Breast epithelium (tissue), 4 donors: ENCODE measurements at places on chromosomes 11 and 22.

DNA sequence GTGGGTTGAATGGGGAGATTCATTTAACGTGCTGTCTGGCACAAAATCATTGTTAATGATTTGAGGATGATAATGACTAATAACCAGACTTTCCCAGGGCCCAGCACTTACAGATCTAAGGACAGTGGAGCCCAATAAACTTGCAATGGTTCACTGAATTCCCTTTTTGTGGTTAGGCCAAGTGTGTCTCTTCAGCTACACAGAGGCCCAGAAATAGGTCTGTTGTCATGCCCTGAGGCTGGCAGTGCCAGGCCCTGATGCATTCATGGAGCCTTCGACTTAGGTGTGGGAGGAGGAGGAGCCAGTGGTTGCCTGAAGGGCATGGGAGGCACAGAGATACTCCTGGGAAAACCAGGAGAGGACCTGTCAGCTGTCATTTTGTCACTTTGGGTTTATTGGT lies 56.1 kb downstream of the KIAA1671 start:
- DNase-seq = no peak

GRCh38 chr11:122359081-122359571 lies 243.1 kb upstream of the BLID start:
- DNase-seq = no peak

DNA sequence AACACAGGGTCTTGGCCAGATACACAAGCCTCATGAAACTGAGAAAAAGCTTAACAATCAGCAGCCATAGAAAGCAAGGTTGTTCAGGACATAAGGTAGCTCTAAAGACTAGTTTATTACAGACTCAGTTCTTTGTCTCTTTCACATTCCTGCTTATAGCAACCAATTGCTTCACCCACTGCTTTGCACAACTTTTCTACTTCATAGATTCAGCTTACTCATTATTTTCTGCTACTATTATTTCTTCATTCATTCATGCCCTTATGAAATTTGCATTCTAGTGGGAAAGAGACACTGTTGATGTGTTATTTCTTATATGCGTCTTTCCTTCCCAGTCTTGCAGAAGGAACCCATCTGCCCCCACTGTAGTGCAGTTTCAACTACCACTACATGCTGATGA lies 4.7 kb downstream of the CCDC34 start:
- no peak for DNase-seq

- DNase-seq = no peak
Measured at GRCh38 chr22:23815541-23816155, 23.2 kb downstream of the DERL3 start.

DNA sequence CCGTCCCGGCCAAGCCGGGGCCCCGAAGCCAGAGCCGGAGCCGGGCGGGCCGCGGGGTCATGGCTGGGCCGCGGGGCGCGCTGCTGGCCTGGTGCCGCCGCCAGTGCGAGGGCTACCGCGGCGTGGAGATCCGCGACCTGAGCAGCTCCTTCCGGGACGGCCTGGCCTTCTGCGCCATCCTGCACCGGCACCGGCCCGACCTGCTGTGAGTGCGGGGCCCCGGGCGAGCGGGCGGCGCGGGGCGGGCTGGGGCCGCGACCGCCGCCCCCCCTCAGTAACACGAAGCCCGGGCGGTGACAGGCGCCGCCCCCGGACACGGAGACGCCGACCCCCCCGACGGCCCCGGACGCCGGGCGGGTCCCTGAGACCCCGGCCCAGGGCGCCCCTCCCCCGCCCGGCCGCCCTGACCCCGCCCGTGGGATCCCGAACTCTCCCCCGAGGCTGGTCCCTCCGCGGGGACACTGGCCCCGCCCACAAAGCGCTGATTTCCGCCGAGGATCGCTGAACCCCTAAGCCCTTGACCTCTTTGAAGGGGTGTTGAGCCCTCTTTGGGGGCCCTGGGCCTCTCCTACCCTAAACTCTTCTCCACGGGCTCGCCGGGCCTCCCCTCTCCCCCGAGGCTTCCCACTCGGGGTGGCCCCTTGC lies 389 bp downstream of the MICALL1 start:
- no peak for DNase-seq

GRCh38 chr11:119153049-119153818 lies 4.4 kb downstream of the ABCG4 start:
- DNase-seq = no peak

GRCh38 chr22:19871023-19871844 lies 16.6 kb upstream of the GNB1L start:
- DNase-seq = no peak

GRCh38 chr11:102318469-102318868 lies 1.2 kb downstream of the BIRC3 start:
- no peak for DNase-seq

- DNase-seq = no peak
Measured at GRCh38 chr11:58965246-58965985, 26.1 kb downstream of the GLYATL1 start.

DNA sequence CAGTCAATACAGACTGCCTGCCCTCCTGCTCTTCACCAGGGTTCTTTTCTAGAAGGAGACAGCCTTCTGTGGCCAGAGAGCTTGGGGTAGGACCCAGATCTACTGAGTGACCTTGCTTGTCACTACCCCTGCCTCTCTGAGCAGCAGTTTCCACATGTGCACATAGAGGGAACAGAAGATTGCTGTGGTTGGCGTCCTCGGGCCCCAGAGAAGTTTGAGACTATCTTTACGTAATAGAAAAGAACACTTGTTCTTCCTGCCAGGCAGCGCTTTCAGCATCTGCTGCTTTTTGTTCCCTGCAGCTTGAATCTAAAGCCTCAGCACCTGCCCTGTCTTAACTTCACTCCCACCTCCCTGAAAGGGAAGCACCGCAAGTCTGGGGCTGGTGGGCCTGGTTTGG lies 1.9 kb upstream of the FKBP2 start:
- DNase-seq = no peak

DNA sequence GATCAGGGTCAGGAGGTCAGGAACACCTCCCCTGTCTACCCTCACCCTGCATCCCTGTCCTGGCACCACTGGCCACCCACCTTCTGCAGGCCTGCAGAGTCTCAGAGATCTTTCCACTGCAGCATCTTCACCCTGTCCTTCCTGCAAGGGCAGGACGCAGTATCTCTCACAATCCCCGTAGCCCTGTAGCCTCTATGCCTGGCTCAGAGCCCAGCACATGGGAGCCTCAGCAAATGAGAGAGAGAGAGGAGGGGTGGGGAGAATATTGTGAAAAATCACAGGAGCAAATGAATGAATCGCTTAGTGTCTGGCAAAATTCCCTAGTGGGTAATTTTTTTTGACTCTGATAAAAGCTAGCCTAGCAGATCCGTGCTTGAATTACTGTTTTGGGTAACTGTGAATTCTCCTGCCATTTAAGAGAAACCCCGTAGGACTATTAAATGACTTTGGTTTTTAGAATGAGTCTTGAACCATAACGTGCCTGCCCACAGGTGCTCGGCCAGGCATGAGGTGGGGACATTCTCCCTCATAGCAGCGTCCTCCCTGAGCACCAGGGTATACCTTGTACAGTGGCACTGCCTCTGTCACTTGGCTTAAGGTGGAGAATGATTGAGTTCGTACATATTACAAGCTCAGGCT lies 91.5 kb downstream of the MORC2 start:
- DNase-seq = no peak

DNA sequence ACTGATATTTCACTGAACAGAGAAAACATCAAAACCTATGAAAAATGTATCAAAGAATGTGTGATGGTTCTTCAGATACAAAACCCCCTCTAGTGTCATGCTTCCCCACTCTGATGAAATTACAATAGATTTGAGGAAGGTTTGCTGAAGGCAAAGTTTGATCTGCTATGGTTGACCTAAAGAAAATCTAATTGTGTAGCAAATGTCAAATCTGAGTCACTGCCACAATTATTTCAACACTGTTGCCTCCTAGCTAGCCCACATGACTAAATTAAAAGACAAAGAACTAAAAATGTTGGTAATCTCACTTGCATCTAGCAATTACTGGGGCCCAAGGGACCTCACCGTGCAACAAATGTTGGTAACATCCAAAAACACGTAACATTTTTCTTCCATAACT lies 728.0 kb downstream of the DLG2 start:
- no peak for DNase-seq
